ENCODE measurements at places on chromosomes 11 and 22. TPM values are rescaled to one million over a fixed set of nuclear protein-coding genes. Genes with fewer than 3 reads are reported as not detected.

Gene OR6X1
- total RNA-seq, result not detected

Gene SERPING1
- 779 TPM for total RNA-seq

Gene FAM227A
- total RNA-seq, result 0.25 TPM

Gene RIMBP3B
- not detected for total RNA-seq

Gene POU2AF3
- total RNA-seq, result 3.2 TPM

- no peak for DNase-seq
These were observed 23.1 kb downstream of the PRDM11 start for GRCh38 chr11:45169310-45170072.

DNA sequence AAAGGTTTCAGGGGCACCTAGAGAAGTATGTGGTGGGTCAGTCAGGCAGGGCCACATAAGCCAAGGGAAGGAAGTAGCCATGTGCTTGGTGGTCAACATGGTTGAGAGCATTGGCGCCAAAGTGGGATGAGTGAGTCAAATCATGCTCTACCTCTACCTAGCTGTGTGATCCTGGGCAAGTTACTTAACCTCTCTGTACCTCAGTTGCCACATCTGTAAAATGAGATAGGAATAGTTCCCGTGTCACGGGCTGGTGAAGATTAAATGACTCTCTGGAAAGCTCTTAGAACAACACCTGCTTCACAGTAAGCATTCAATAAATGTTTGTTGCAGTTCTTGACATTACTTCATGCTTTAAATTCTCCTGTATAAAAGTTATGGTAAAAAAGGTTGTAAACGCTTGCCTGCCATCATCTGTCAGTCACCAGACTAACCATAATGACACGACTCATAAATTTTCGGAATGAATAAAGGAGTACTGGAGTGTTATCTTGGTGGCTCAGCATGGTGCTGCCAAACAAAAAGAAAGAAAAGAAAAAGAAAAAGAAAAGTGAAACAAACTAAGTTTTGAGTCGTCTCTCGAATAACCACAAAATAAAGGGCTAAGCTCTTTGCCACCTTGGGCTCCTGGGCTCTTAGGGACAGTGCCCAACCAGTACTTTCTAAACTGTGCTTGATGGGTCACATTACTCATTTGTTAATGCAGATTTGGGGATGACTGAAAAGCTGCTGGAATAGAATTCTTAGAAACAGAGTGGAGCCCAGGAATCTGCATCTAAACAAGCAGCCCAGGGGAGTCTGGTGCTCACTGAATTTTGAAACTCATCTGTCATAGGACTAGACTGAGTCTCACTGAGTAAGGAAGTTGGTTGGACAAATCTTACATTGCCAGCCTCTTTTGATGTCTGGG, 107.6 kb downstream of the LDLRAD3 start:
- DNase-seq, result no peak

Gene ESAM
- 34.9 TPM for total RNA-seq

DNA sequence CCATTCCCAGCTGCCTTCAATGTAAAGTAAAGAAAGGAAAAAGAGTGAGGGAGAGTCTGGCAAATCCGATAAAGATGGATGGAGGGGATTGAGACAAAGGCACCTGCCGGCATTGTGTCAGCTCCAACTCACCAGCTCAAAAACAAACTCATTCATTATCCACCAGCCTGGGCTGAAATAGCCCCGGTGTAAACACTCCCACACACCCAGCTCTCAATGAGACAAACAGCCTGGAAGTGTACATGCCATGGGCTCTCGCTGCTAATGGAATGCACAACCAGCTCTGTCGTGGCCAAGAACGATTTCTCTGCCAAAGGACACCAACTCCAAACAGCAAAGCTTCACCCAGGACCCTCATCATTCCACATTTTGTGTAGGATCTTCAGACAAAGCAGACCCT, 89.3 kb upstream of the OPCML start:
- no peak for DNase-seq

Gene MPZL2
- 165 TPM for total RNA-seq

GRCh38 chr22:25702571-25703167, 39.3 kb upstream of the MYO18B start:
- no peak for DNase-seq

DNA sequence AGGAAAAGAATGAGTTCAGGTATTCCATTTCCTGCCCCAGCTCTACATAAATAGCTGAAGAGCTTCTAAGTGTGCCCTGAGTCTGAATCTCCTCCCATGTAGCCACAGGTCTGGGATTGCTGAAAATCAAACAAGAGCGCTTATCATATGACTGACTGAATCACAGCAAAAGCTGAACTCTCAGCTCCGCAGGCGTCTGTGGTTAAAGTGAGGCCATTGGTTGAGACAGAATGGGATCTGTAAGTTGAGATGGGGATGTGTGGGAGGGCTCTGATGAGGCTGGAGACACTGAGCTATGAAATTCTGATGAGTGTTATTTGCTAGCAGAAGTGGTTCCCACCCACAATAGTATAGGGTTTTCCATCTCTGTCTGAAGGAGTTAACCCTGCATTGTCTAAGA, 637.0 kb downstream of the OPCML start:
- DNase-seq, result no peak

DNA sequence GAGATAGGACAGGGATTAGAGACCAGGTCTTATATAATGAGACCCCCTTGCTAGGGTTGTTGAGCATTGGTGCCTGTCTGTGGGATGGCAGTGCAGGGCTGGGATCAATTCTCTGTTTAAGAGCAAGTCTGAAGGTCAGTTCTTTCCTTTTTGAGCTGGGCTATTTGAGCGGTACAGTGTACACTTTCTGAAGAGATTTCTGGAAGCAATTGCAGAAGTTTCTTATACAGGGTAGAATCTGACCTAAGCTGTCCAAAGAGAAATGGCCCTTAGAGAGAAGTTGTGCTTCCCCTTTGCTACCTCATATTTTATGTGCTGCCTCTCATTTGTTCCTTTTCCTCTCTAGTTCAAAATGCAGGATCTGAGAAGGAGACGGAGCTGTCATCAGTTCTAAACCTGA, 35.8 kb downstream of the CSTPP1 start:
- DNase-seq, result no peak

GRCh38 chr22:19629720-19630419, 84.4 kb upstream of the SEPTIN5 start:
- no peak for DNase-seq

Gene SORL1
- total RNA-seq, result 38.3 TPM

GRCh38 chr11:111665777-111666176, 63.5 kb downstream of the SIK2 start:
- no peak for DNase-seq

DNA sequence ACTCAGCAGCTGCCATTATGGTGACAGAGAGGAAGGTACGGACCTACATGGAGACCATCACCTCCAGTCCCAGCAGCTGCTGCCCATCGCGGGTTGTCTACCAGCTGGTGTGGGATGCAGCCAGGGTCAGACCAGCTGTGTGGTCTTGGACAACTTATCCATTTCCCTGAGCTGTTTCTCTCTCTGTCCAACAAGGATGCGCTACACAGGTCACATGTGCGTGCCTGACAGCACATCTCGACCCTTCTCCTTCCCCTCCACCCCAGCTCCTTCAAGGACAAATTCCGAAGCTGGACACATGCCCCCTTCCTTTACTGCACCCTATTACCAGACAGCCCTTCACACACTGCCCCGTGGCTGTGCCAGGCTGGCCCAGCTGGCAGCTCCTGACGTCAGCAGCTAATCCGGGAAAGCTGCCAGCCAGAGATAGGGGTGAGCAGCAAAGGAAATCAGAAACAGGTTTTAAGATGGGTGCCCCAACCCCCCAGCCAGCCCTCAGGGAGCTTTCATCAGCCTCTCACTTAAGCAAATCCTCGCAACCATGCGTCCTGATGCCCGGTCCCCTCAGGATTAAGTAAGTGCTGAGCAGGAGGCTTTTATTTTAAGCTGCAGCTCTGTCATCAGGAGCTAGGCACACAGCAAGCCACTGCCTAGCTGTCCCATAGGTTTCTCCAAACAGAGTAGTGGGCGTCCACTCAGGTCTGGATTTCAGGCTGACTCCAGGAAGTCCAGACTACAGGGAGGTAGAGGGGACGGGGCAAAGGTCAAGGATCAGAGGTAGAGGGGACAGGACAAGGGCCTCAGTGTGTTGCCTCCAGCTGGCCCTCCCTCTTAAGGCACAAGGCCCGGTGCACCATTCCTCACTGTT, 20.3 kb downstream of the TEF start:
- no peak for DNase-seq
